Urinary bladder (tissue), 4 donors: ENCODE measurements at places on chromosomes 1 and 21. TPM values are rescaled to one million over a fixed set of nuclear protein-coding genes. Genes with fewer than 3 reads are reported as not detected.
A peak's percentile ranks its signal among the peaks of the same experiment; 100 is the strongest.

DNA sequence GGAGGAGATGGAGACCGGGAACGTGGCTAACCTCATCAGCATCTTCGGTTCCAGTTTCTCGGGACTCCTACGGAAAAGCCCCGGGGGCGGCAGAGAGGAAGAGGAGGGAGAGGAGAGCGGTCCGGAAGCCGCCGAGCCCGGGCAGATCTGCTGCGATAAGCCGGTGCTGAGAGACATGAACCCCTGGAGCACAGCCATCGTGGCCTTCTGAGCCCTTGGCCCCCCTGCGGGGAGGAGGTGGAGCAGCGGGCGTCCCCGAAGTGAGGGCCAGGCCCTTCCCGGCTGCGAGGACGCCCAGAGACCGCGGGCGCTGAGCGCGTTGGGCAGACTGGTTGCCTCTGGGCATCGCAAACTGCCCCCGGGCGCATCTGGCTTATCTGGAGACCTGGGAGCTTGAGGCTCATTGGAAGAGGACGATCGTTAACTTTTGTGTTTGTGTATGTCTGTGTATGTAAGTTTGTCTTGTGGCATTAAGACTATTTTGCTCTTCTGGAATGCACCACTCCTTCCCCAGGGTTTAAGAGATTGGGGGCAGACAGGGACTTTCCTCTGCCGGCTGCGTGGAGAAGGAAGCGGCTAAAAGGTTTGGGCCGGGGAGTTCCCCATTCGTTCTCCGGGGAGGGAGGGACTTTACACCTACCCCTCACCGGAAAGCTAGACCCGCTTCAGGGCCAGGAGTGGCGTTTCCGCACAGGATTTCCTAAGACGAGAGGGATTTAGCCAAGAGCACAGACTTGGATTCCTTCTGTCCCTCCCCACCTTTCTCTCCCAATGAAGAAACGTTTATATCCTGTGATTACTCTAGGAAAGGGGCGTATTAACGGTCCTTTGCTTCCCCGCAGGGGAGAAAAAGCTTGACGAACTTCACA, 1.4 kb downstream of the IER5 start:
- peak; percentile 33 for DNase-seq

LIN28A gene
- total RNA-seq: not detected

FAM167B gene
- 2.5 TPM for total RNA-seq

GRCh38 chr1:169143346-169143745, 36.9 kb downstream of the ATP1B1 start:
- DNase-seq: no peak

- no peak for DNase-seq
These were observed 129.4 kb downstream of the MRPS6 start for GRCh38 chr21:34202553-34203372.

- no peak for DNase-seq
These were observed 238.0 kb downstream of the TM2D1 start for GRCh38 chr1:61486783-61487536.

KRTAP19-3 gene
- total RNA-seq: not detected

FCMR gene
- total RNA-seq: 0.95 TPM
